Sigmoid colon (tissue), 7 donors: ENCODE measurements at places on chromosomes 1 and 21. TPM values are rescaled to one million over a fixed set of nuclear protein-coding genes. Genes with fewer than 3 reads are reported as not detected.

DNA sequence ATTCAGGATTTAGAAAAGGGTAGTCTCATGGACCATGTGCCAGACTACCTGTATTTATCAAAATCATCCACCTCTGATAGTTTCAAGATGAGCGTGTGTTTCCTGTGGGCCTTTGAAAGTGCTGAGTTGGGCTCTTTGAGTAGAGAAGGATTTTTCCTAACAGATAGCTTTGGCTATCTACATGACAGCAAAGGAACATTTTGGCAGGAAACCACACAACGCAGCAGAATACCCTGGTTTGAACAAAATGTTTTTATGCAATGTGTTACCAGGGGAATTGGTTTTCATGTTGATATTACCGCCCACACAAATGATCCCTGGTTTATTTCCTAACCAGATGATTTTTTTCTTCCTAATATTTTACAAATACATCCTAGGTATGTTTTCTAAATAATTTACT is 431.4 kb downstream of the NEGR1 start:
- no peaks in the 10 kb centered on the region for H3K4me1 ChIP-seq
- H3K4me3 ChIP-seq, result no peak overlapping the region
- no peaks in the 10 kb centered on the region for H3K36me3 ChIP-seq
- H3K27ac ChIP-seq, result no peak overlapping the region
- DNase-seq, result peak; percentile 70

- H3K4me3 ChIP-seq, result no peak overlapping the region
- H3K36me3 ChIP-seq, result no peaks in the 10 kb centered on the region
- no peak for DNase-seq
- peaks cover 14% of the 10 kb centered on the region for H3K4me1 ChIP-seq
Observed at GRCh38 chr21:25689226-25689625, 45.5 kb downstream of the ATP5PF start.

GRCh38 chr1:235586413-235586812 is 63.2 kb downstream of the GNG4 start:
- no peak overlapping the region for H3K27ac ChIP-seq
- no peak for DNase-seq
- no peaks in the 10 kb centered on the region for H3K36me3 ChIP-seq
- no peak overlapping the region for H3K4me3 ChIP-seq
- H3K4me1 ChIP-seq, result no peaks in the 10 kb centered on the region

- peaks cover 20% of the 10 kb centered on the region for H3K36me3 ChIP-seq
- no peak for DNase-seq
- H3K4me3 ChIP-seq, result no peak overlapping the region
- no peak overlapping the region for H3K27ac ChIP-seq
Observed at GRCh38 chr1:13775916-13776315, 75.9 kb downstream of the PRDM2 start.

DNA sequence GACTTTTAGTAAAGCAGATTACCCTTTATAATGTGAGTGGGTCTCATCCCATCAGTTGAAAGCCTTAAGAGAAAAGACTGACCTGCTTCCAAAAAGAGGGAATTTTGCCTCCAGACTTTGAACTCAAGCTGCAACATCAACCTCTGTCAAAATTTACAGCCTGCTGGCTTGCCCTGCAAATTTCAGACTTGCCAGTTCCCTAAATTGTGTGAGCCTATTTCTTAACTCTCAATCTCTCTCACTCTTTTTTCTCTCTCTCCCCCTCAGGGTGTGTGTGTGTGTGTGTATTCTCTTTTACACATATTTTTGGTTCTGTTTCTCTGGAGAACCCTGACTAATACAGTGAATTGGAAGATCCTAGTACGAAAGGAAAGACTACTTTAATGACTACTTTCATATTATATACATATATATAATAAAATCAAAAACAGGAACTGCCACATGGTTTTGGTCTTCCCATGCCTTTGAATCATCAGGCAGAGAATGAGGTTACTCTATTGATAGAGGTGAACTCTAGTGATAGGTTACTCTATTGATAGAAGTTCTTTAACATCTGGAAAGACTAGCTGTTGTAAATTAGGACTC is 6.4 kb downstream of the OR2C3 start:
- no peak for DNase-seq
- peaks cover 10% of the 10 kb centered on the region for H3K27me3 ChIP-seq

DNA sequence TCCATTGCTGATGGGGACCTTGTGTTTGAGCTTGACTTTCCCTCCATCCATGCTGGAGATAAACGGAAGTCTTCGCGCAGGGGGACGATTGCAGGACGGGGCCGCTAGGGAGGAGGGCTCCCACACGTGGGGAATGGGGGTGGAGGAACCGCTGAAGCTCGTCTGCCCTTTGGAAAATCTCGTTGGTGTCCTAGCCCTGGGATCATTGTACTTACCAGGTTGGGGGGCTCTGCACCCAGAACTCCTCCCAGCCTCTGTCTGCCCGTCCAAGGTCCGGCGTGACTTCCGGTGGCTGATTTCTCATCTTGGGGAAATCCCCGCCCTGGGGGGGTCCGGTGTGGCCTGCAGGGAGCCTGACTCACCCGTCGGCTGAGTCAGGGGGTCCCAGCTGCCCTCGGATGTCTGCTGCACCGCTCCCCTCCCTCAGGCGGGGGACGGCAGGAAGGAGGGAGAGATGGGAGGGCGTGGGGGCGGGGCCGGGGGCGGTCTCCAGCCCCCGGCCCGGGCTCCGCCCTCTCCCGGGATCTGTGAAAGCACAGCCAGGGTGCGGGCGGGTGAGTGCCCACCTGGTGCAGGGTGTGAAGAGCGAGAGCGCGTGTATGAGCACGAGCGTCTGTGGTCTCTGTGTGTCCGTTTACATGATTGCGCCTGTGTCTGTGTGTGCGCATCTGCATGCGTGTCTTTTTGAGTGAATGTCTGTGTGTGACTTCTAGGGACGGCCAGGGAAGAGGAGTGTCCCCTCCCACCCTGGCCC is 35.8 kb downstream of the PIK3CD start:
- DNase-seq, result peak; percentile 70
- peak overlapping the region; percentile 43 for H3K4me3 ChIP-seq
- H3K27ac ChIP-seq, result peak overlapping the region; percentile 64
- peaks cover 34% of the 10 kb centered on the region for H3K4me1 ChIP-seq
- H3K36me3 ChIP-seq, result no peaks in the 10 kb centered on the region
- no peaks in the 10 kb centered on the region for H3K27me3 ChIP-seq

DNA sequence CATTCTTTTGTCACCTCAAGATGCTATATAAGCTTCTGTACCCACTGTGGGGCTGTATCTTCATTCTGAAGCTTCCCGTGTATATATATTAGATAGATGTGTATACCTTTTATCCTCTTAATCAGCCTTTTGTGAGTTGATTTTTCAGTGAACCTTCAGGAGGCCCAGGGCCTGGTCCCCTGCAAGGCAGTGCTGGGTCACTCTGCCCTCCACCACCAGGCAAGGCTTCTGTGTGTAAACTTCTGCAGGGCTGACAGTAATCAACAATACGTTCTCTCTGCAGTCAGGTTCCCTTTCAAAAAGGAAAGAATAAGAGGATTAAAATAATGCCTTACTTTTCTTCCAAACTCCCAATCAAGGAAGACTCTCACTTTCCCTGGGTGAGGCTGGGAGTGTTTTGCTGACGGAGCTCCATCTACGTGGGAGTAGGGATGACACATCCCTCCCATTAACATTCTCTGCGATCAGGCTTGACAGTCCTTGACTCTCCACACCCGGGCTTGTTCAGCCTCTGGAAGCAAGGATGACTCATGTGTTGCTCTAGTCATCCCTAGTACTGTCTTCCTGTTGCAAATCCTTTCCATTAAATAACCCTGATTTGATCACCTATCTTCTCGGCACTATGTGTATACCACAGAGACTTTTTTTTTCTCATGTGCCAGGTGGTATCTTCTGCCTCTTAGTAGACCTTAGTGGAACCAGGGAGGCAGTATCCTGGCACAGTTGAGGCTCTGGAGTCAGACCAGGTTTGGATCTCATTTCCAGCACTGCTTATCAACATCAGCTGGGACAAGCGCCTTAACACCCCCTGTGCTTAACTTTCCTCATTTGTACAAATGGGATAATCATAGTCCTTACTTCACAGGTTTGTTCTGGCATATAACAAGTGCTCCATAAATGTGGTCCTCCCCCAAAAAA is 70.3 kb upstream of the KCNK1 start:
- no peak overlapping the region for H3K4me3 ChIP-seq
- no peak overlapping the region for H3K27ac ChIP-seq
- no peaks in the 10 kb centered on the region for H3K4me1 ChIP-seq
- no peak for DNase-seq
- H3K27me3 ChIP-seq, result no peaks in the 10 kb centered on the region

DNA sequence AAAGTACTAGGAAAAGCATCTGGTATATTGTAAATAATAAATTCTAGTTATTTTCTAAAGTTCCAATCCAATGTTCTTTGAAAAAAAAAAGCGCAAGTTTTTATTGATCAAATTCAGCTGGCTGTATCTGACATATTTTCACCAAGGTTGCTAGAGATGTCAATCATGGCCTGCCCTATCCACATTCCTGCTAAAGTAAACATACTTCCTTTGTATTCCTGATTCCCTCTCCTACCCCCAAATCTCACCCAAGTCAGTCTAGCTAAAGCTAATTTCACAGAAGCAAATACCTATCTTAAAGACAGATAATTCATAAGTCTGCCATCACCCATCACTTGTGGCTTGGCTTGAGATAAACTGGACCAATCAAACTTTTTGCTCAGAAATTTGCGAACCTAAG is 21.3 kb downstream of the ANKRD13C start:
- DNase-seq, result no peak
- H3K27ac ChIP-seq, result no peak overlapping the region
- H3K36me3 ChIP-seq, result no peaks in the 10 kb centered on the region
- no peaks in the 10 kb centered on the region for H3K4me1 ChIP-seq
- H3K4me3 ChIP-seq, result no peak overlapping the region

DNA sequence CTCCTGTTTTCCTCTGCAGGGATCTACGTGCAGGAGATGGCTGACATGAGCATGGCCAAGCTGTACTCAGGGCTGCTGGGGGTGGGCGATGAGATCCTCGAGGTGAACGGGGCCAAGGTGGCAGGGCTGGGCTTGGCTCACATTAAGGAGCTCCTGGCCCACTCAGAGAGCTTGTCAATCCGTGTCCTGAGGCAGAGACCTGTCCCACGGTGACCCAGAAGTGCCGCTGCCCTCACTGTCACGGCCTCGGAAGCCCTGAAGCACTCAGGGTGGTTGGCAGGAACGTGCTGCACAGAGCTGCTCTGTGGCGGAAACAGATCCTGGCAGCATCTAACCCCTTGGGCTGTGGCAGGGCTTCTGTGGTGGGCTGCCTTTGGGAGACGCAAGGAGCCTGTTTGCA is 37.6 kb downstream of the KIAA1614 start:
- DNase-seq, result peak; percentile 61
- no peaks in the 10 kb centered on the region for H3K27me3 ChIP-seq
- H3K4me3 ChIP-seq, result no peak overlapping the region
- no peak overlapping the region for H3K27ac ChIP-seq

DNA sequence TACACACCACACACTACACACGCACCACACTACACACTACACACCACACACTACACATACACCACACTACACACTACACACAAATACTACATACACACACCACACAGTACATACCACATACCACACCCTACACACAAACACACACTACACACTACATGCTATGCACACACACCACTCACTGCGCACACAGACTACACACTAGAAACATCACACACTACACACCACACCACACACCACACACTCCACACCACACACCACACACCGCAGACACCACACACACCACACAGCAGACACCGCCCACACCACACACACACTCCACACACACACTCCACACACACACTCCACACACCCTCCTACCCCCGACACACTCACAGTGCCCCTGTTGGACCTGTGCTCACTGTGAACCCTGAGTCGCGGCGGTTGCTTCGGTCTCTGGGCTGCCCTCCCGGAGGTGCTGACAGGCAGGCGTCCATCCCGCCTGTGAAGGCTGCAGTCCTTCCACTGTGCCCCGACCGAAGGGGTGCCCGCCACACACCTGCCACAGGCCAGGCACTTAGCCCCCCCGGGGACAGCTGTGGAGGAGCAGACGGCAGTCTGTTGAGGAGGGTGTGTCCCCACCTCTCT is 21.4 kb downstream of the TFF3 start:
- no peaks in the 10 kb centered on the region for H3K27me3 ChIP-seq
- no peaks in the 10 kb centered on the region for H3K4me1 ChIP-seq
- no peak for DNase-seq
- peaks cover 11% of the 10 kb centered on the region for H3K36me3 ChIP-seq
- H3K4me3 ChIP-seq, result no peak overlapping the region

- DNase-seq, result no peak
- no peaks in the 10 kb centered on the region for H3K36me3 ChIP-seq
- no peak overlapping the region for H3K27ac ChIP-seq
- H3K4me1 ChIP-seq, result no peaks in the 10 kb centered on the region
- no peak overlapping the region for H3K4me3 ChIP-seq
Observed at GRCh38 chr1:160779626-160780397, 16.2 kb upstream of the LY9 start.

DNA sequence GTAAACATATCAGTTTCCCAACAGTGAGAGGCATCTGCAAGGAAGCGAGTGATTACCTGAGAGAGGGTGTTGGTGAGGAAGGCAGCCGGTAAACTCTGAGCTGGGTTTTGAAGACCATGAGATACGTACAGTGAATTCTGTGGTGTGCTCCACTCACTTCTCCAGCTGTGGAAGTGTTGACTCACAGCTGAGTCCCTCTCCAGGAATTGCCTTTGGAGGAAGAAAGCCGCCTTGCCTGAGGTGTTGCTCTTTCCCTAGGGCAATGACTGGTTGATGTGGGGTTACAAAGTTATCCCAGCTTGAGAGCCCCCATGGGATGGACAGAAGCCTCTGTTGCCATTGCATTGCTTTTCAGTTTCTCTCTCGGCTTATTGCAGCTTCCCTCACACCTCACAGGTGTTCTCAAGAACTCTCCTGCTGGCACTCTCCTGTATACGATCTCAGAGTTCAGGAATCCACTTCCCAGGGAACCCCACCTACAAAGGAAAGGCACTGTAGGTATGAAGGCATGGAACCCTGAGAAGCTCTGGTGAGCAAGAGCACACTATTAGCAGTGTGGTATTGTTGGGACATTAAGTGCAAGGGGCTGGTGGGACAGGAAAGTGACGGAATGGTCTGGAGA is 10.8 kb downstream of the NHLH1 start:
- H3K4me3 ChIP-seq, result no peak overlapping the region
- H3K27ac ChIP-seq, result no peak overlapping the region
- H3K27me3 ChIP-seq, result no peaks in the 10 kb centered on the region
- no peaks in the 10 kb centered on the region for H3K36me3 ChIP-seq

GRCh38 chr1:224623743-224624333 is 7.7 kb downstream of the CNIH3 start:
- no peaks in the 10 kb centered on the region for H3K36me3 ChIP-seq
- no peak for DNase-seq
- H3K4me1 ChIP-seq, result no peaks in the 10 kb centered on the region
- H3K27ac ChIP-seq, result no peak overlapping the region
- H3K27me3 ChIP-seq, result peaks cover 7% of the 10 kb centered on the region
- H3K4me3 ChIP-seq, result no peak overlapping the region

SPATA6 gene
- 18.3 TPM for total RNA-seq

OR2T3 gene
- not detected for total RNA-seq

GBP1 gene
- total RNA-seq, result 37.8 TPM

LAD1 gene
- not detected for total RNA-seq

POLR3GL gene
- total RNA-seq, result 32.8 TPM

FCER1G gene
- 61.4 TPM for total RNA-seq

COL16A1 gene
- total RNA-seq, result 271 TPM

CRYAA gene
- total RNA-seq, result not detected
